ENCODE measurements at places on chromosomes 13 and 19.
A peak's percentile ranks its signal among the peaks of the same experiment; 100 is the strongest.

DNA sequence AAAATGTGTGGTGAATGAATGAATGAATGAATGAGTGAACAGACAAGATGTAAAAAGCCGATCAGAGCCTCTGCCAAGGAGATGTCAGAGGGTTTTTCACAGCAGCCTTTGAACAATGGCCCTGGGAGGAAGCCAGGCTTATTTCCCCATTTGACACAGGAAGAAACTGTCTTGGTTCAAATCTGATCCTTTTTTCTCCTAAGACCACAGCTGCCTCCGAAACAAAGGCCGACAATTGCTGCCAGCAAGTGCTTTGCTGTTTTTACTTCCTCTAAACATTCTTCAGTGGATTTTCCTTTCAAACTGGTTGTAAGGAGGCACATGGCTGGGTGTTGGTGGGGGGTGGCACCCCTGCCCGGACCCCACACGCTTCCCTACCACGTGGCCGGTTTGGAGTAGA lies 44.2 kb upstream of the HOMER3 start:
- no peak for DNase-seq

DNA sequence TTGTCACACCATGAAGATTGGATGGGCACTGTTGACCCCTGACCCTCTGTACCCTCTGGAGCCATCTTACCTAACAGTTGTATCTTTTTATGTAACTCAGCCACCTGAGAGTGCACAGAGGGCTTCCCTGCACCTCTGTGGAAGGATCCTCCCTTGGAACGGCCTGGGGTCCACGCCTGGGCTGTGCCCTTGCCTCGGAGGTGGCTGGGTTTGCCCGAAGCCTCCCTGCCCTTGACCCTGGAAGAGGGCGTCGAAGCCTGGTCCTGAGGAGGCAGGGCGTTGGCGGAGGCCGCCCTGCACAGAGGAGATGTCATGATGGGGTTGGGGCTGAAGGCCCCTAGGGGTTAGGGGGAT lies 241 bp downstream of the ODAD3 start:
- no peak for DNase-seq

GRCh38 chr13:77740931-77741596 lies 43.6 kb downstream of the SLAIN1 start:
- no peak for DNase-seq

DNA sequence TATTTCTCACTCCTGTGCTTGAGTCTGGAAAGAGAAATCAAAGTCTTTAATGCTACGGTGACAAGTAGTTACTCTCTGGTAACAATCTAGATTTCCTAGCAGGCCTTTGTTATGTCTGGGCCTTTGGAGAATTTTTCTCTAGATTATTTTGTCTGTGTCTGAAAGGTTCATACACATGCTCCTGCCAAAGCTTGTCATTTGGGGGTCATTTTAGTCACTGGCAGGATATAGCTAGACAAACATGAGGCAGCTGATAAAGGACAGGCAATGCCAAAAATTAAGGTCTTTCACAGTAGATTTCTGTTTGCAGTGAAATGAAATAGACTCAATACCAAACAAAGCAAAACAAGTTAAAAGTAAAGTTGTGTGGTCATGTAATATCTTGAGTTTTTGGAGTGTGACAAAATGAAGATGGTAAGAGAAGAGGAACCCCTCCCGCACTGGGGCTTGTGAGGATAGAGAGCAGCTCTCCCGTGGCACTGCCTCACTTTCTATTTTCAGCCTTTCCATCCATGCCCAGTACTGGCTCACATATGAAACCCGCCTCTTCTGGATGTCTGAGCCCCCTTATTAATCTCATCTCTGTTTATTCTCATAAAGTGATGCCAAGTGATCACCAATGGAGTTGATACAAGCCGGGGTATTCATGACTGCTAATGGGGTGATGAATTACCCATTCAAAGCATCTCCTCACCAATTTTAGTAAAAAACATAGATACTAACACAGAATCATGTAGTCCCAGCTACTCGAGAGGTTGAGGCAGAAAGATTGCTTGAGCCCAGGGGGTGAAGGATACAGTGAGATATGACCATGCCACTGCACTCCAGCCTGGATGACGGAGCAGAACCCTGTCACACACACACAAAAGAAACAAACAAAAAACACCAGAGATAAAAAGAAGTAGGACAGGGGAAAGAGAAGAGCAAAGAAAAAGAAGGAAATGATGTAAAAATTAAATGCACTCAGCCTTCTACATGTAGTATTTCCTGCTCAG lies 389.3 kb downstream of the FGF14 start:
- no peak for DNase-seq

DNA sequence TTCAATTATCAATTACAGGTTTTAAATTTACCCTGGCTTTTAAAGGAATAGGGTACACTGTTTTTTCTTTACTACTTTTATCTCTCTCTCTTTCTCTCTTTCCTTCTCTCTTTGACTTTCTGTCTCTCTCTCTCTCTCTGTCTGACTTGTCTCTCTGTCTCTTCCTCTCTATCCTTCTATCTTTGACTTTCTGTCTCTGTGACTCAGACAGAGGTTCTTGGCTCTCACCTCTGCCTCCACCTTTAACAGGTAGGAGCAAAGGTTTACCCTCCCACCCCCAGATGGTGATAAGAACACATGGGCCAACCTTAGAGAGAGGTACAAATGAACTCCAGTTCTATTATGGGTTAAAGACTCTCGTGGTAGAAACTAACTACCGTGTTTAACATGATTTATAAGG lies 20.3 kb upstream of the FAM124A start:
- DNase-seq: no peak

- no peak for DNase-seq
Measured at GRCh38 chr19:55090564-55090963, 14.9 kb downstream of the EPS8L1 start.

DNA sequence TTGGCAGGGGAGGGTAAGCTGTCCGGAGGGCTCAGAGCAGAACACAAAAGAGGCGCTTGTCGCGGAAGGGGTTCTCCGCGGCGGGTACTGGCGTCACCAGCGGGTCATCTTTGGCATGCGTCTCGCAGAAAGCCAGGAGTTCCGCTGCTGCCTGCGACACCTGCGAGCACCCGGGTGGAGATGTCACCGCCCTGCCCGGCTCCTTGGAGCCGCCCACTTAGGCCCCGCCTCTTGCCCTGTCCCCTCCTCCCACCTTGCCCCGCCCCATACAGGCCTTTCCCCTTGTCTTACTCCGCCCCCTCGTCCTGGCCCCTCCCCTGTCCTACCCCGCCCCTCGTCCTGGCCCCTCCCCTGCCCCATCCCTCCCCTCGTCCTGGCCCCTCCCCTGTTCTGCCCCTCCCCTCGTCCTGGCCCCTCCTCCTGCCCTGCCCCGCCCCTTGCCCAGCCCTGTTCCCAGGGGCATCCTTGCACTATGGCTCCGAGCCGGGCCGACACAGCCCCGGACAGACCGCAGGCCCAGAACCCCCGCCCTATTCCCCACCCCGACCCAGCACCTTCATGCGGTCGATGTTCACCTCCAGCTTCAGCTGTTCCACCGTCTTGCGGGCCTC lies 1.9 kb downstream of the GNG8 start:
- DNase-seq: peak; percentile 85

DNA sequence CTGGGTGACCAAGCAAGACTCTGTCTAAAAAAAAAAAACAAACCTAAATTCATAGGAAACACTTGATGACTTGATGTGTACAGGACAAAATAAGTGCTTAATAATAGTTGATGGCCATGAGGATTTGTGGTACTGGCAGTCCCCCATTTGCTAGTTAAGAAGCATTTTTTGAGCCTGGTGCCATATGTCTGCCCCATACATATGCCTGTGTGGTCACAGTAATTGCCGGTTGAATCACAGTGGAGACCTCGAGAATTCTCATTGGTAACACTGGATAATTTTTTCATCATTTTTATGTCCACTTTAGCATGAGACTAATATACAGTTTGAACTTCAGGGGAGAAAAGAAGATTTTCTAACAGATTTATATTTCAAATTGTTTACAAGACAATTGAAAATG lies 79.2 kb downstream of the LRCH1 start:
- no peak for DNase-seq

DNA sequence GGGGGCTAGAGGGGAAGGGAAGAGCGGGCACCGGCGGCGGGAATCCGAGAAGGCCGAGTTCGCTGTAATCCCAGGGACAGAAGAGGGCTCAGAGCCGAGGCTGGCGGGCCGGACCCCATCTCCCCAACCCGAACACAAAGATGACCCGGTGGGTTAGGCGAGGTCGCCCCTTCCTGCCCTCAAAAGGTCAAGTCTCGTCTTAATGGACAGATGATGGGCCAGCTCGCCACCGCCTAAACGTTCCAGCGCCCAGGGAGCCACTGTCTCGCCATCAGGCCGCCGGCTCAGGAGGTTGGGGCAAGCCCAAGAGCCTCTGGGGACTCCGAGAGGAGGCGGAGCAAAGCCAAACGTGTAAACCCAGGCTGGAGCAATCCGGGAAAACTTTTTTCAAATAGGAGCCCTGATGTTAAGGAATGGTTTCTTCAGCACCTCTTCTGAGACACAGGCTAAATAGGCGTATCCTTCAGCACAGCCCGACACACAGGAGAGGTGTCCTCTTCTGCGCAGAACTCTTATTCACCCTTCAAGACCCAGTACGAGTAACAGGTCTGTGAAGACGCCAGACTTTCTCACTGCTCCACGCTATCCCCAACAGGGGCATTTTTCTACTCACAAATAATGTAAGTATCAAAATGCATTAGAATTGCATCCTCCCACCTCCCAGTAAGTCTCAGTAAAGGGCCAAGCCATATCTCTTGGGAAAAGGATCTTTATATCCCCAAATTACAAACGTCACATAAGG lies 6.3 kb upstream of the POU4F1 start:
- no peak for DNase-seq

DNA sequence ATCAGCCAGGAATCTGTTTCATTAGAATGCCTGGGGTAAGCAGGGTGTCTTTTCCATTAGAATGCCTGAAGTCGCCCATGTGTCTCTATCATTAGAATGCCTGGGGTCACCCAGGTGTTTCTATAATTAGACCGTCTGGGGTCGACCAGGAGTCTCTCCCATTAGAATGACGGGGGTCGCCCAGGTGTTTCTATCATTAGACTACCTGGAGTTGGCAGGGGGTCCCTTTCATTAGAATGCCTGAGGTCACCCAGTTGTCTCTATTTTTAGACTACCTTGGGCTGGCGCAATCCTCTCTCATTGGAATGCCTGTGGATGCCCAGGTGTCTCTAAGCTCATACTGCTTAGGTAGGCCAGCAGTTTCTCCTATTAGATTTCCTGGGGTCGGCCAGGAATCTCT lies 1447.6 kb downstream of the UQCRFS1 start:
- DNase-seq: no peak

GRCh38 chr19:38580080-38580479 lies 37.7 kb downstream of the MAP4K1 start:
- no peak for DNase-seq

DNA sequence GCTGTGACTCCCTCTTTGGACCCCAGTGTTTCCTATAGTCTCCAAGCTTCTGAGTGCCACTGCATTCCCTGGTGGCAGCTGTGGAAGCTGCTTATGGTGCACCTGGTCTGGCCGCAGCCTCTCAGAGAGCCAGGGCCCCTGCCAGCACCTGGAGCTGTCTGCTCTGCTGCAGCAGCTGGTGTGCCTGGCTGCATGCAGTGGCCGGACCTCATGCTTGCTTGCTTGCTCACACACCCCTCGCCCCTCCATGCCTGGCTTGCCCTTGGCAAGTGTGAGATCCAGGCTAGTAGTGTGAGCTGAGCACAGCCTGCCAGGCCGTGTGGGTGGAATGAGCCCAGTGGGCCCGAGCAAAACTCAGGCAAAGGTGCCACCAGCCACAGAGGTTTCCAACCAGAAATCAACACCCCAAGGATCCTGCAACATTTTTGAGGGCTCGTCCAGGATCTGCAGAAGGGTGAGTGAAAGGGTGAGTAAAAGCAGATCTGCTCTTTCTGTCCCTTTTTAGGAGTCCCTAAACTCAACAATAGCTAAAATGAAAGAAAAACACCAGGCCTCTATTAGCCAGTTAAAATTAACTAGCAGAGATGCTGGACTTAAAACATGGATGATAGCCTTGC lies 7.6 kb upstream of the MLLT1 start:
- no peak for DNase-seq

- no peak for DNase-seq
Measured at GRCh38 chr13:73103238-73103637, 44.4 kb downstream of the KLF5 start.

GRCh38 chr13:102555914-102556553 lies 40.8 kb upstream of the TPP2 start:
- DNase-seq: peak; percentile 19

- no peak for DNase-seq
Measured at GRCh38 chr13:76759877-76760276, 126.3 kb downstream of the KCTD12 start.

DNA sequence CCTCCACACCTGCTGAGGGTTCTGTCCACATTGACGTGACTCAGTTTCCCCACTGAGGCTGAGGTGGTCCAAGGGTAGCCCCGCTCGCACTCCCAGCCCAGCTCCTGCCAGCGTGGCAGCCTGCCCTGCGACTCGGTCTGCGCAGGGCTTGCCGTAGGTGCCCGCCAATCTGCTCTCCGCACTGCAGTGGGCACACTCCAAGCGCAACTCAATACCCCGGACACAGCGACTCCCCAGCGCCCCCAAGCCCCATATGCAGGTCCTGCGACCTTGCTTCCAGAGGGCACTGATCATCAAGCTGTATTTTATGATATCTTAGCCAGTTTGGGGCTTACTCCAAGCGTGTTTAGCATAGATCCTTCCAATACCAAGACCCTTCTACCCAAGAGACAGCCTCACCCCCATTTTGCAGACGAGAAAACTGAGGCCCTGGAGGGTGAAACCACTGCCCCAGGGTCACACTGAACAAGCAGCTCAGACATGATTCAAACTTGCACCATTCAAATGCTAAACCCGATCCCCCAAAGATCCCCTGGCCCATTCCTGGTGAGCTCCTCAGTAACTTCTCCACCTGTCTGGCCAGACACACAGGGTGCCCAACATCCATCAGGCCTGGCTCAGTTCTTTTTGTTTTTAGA lies 13.5 kb downstream of the PTPRS start:
- no peak for DNase-seq

DNA sequence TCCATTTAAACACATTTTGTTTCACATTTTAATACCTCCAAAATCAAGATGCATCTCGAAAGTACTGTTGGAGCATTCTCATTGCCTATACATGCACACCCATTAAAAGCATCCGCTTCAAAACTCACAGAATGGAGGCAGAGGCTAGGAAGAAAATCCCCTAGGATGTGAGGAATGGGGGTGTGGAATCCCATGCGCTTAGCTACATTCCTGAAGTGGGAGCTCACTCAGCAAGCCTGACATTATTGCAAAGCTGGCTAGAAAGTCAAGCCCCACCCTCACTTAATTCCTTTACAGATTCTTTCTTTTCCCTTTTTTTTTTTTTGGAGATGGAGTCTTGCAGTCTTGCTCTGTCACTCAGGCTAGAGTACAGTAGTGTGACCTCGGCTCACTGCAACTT lies 4.6 kb upstream of the FAM32A start:
- peak; percentile 67 for DNase-seq

Data from urothelium cell line (cell line).